ENCODE measurements at places on chromosomes 5 and 9. TPM values are rescaled to one million over a fixed set of nuclear protein-coding genes. Genes with fewer than 3 reads are reported as not detected.
A peak's percentile ranks its signal among the peaks of the same experiment; 100 is the strongest.

Gene IFNA2
- total RNA-seq: not detected

Gene SHISAL2B
- not detected for total RNA-seq

Gene TRAF1
- 0.25 TPM for total RNA-seq

Gene ENDOG
- total RNA-seq: 21.2 TPM

GRCh38 chr9:973295-973834 is 3.1 kb upstream of the DMRT3 start:
- no peak overlapping the region for H3K27ac ChIP-seq
- H3K27me3 ChIP-seq: no peaks in the 10 kb centered on the region
- no peaks in the 10 kb centered on the region for H3K4me1 ChIP-seq
- H3K4me3 ChIP-seq: no peak overlapping the region

- H3K36me3 ChIP-seq: no peaks in the 10 kb centered on the region
- DNase-seq: no peak
- no peaks in the 10 kb centered on the region for H3K4me1 ChIP-seq
- H3K27ac ChIP-seq: no peak overlapping the region
Measured at GRCh38 chr5:165209101-165209727, 1703.8 kb downstream of the MAT2B start.

GRCh38 chr5:31754741-31755675 is 116.1 kb downstream of the PDZD2 start:
- H3K36me3 ChIP-seq: no peaks in the 10 kb centered on the region
- no peak overlapping the region for H3K4me3 ChIP-seq
- H3K27me3 ChIP-seq: peaks cover 18% of the 10 kb centered on the region
- no peak for DNase-seq
- H3K4me1 ChIP-seq: no peaks in the 10 kb centered on the region
- no peak overlapping the region for H3K27ac ChIP-seq

DNA sequence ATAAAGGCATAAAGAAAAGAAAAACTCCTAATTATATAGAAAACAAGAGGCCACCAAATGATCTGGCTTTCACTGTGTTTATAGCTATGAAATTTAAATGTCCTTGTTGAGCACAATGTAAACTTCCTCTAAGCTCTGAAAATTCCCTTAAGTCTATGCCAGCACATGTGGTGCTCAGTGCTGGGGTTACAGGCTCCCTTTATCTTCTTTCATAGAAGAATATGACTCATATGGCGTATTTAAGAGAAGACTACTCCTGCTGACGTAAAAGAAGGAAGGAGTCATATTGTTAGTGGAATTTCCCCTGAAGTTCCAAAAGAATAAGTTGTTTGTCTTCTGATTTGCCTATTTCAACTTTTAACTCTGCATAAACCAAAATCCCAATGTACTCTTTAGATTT is 30.4 kb downstream of the RNF145 start:
- H3K4me1 ChIP-seq: peaks cover 28% of the 10 kb centered on the region
- H3K27me3 ChIP-seq: no peaks in the 10 kb centered on the region
- peak overlapping the region; percentile 28 for H3K27ac ChIP-seq
- DNase-seq: peak; percentile 75
- no peak overlapping the region for H3K4me3 ChIP-seq

- H3K27me3 ChIP-seq: no peaks in the 10 kb centered on the region
- peak; percentile 47 for DNase-seq
- H3K27ac ChIP-seq: peak overlapping the region; percentile 14
- no peaks in the 10 kb centered on the region for H3K36me3 ChIP-seq
Measured at GRCh38 chr9:95515272-95516113, 1.3 kb downstream of the PTCH1 start.

GRCh38 chr5:113176196-113176595 is 199.6 kb downstream of the DCP2 start:
- no peak overlapping the region for H3K4me3 ChIP-seq
- H3K36me3 ChIP-seq: no peaks in the 10 kb centered on the region
- peak; percentile 74 for DNase-seq
- peak overlapping the region; percentile 58 for H3K27ac ChIP-seq
- H3K27me3 ChIP-seq: no peaks in the 10 kb centered on the region

Measured in SJCRH30 (cell line).